Activated CD4-positive, CD25-positive, alpha-beta regulatory T cell (primary cell): ENCODE measurements at places on chromosomes 3 and 15.

- no peak for DNase-seq
Measured at GRCh38 chr3:67686069-67686468, 31.7 kb upstream of the SUCLG2 start.

GRCh38 chr3:44923632-44924456 lies 49.4 kb downstream of the TGM4 start:
- DNase-seq = no peak

DNA sequence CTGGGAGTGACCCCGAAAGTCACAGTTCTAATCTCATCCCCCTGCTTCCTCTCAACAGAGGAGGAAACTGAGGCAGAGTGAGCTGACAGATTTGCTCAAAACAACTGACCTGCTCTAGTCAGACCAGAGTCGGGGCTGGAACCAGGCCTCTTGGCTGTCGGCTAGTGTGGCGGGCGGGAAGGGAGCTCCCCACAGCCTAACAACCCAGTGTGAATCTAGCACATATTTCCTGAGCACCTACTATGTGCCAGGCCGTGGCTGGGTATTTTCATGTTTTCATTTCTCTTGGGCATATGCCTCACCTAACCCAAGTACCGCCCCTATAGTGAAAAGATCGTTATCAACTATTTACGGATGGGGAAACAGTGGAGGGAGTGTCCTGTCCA lies 27.2 kb downstream of the GRIP2 start:
- no peak for DNase-seq

DNA sequence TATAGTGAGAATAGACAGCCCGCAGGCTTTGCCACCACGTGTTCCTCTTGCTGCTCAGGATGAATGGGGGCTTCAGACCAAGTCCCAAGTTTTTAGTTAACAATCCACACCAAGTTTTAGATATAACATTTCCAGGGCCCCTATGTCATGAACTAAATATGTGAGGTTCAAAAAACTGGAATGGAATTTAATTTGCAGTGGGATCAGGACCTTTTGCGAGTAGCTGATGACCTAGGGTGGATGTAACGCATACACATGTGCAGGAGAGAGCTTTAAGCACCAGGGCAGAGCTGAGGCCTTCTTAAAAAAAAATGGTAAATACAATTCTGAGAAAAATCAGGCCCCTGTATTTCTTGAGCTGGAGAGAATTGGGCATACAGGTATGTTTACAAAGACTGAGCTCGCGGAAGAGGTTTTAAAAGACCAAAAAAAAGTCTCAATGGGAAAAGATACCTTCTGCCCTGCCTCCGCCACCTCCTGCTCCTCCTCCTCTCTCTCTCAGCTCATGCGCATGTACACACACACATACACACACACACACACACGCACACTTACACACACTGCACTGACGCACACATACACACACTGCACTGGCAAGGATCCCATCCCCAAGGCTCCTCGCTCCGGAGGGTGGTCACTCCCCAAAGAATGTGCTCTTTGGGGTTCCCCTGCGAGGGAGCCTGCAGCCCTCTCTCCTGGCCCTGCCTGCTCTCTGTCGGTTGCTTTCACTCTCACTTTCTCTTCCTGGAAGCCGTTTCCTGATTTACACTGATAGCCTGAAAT lies 48.2 kb upstream of the IGF1R start:
- no peak for DNase-seq

DNA sequence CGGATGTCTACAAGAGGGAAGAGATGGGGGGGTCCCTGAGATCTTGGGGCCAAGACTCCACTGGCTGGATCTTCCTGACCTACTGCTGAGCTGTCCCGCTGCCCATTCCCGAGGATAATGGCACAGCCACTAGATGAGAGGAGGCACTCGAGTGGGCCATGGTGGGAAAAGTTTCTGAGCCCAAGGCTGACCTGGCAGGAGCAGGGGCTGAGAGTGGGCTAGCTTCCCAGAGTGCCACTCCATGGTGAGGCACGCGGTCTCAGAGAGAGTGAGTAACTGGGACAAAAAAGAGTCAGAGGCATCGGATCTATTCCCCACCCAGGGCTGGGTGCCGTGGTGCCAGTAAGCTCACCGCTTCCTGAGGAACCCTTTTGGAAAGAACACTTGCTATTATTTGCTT lies 10.9 kb downstream of the SLC51B start:
- no peak for DNase-seq

DNA sequence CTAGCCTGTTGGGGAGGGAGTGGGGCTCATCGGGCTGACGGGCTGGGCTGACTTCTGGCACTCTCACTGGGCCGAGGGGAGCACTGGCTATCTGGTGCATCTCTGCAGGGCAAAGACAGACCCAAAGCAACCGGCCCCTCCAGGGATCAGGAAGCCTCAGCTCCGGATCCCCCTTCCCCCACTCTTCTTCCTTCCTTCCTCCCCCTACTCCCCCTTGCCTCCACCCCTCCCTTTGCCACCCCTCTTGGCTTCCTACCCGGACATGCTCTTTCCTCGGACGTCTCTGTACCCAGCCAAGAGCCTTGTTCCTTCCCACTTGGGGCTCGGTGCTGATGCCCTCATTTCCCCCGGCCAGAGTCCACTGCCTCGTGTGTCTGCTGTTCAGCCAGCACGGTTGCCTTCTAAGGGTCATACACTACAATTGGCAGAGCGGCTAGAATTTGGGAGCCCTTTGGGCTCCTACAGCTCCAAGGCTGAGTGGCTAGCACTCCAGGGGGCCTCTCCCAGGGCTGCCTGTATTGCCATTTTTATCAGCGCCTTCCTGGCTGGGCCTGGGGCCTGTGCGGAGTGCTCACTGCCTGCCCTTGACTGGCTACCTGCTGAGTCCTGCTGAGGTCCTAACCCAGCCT lies 10.9 kb downstream of the SEMA3F start:
- DNase-seq = no peak

DNA sequence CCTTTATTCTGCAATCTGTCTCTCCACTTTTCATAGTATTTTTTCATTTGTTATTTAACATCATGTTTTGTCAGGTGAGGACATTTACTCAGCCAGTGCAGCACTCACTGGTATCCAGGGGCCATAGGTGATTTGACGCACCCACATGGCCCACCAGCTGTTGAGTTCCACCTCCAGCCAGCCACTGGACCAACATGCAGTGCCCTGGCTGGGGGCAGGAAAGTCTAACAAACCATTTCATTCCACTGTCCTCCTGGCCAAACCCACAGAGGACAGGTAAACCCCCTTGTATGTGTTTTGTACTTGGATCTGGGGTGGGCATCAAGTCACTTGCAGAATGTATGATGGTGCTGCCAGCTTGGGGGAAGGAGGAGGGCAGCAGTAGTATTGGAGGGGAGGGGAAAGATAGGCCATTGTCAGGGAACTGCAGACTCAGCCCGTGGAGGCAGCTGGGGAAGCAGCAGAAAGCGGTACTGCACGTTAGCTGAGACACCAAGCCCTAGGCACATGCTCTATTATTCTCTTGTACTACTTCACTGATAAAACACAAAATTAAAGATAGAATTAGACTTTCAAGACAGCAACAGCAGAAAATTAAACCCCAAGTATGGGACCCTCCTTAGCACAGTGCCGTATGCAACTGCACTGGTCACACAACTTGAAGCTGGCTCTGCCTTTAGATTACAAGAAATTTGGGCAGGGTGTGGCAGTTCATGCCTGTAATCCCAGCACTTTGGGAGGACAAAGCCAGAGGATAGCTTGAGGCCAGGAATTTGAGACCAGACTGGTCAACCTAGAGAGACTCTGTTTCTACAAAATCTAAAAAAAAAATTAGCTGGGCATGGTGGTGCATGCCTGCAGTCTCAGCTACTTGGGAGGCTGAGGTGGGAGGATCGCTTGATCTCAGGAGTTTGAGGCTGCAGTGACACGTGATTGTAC lies 15.4 kb upstream of the RPL24 start:
- no peak for DNase-seq

DNA sequence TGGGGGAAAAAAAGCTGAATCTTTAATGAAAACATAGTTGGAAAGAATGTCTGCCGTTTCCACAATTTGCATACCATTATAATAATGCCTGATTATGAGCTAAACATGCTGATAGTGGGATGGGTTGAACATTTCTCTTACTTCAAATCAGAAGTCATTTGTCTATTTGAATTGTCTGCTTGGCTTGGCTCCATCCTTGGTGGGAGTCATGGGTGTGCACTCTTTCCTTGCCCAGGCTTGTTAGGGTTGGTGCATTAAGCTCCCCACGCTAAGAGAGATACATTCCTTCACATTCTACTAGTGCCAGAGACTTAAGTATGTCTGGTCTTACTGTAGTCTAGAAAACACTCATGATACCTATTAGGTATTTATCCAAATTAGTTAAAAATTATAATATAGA lies 121.4 kb upstream of the RARB start:
- no peak for DNase-seq

DNA sequence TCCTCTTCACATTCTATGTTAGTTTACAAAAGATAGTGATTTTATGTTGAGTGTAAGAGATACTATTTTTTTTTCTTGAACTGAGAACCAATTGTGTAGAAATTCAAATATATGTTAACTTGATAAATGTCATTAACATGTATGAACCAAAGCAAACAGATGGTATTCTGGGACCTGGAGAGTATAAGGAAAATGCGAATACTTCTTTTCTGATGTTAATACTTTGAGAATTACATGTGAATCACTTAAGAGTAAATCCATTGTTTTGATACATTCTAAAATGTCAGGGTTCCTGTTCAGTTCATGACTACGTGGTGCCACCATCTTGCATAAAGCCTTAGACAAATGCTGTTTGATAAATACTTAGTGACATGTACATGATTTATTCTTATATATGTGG lies 541.3 kb downstream of the FGF12 start:
- DNase-seq = no peak

GRCh38 chr15:42110367-42110766 lies 16.0 kb upstream of the PLA2G4D start:
- DNase-seq = no peak

- no peak for DNase-seq
Measured at GRCh38 chr15:52348056-52348745, 52.6 kb upstream of the MYO5C start.

DNA sequence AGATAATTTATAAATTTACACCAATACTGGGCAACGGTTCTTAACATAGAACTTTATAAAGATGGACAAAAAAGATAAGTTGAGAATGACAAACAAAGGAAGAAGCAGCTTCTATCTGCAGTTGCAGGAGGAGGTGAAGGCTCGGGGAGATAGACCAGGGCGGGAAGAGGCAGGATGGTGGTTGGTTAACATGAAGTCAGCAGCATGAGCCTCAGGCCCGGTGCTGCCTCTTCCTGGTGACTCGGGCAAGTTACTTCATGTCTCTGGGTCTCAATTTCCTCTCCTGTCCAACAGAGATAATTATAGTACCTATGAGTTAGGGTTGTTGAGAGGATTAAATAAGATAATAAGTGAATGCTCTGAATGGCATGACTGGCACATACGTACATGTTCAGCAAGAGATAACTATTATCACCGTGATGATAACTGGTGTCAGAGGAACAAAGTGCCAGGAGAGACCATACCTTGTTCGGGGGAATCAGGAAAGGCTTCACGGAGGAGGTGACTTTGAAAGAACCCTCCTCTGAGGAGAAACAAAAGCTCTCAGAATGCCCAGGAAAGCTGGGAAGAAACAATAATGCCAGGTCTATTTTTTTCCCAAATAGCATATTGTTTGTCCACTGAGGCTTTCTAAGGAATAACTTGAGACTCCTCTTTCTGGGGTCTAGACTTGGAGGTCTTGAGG lies 4.4 kb downstream of the PAK6 start:
- DNase-seq = no peak

GRCh38 chr15:63987796-63988378 lies 58.4 kb downstream of the DAPK2 start:
- DNase-seq = no peak

GRCh38 chr15:38208206-38208605 lies 44.4 kb upstream of the SPRED1 start:
- no peak for DNase-seq
